ENCODE measurements at places on chromosomes 5 and 9. TPM values are rescaled to one million over a fixed set of nuclear protein-coding genes. Genes with fewer than 3 reads are reported as not detected.
A peak's percentile ranks its signal among the peaks of the same experiment; 100 is the strongest.

DNA sequence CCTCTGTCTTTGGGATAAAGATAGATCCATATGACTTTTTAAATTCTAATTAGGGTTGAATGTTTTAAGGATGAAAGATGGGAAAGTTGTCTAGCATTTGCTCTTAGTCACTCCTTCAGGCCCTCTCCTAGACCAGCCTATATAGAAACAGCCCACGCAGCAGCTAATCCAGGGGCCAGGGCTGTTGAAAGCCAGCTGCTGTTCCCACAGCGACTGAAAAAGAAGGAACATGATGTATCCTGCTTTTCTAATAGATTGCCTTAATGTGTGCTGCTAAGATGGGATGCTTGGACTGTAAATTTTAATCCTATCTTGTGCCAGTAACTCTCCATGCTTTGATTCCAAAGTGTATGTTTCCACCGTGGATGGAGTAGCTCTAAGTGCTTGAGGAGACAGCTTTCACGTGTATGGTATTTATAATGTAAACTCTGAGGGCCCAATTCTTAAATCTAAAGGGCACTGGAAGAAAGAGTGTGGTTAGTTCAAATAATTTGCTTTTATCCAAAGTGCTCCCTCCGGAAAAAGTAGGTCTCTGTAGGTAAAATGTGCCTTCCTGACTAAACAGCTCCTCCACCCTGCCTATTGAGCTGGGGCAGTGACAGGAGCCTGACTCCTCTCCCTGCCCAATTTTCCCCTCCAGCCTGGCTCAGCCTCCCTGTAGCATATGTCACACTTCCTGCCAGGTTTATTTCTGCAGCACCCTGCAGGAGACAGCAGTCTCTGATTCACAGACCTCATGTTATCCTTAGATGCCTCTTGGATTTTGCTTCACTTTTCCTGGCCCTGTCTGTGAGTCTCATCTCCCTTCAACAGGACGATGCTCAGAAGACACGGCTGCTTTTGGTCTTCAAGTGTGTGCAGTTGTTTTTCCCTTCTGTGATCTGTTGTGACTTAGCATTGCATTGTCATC is 33.2 kb downstream of the SLC36A1 start:
- peak; percentile 70 for DNase-seq

The PPP1R2B gene
- 0.07 TPM for total RNA-seq

DNA sequence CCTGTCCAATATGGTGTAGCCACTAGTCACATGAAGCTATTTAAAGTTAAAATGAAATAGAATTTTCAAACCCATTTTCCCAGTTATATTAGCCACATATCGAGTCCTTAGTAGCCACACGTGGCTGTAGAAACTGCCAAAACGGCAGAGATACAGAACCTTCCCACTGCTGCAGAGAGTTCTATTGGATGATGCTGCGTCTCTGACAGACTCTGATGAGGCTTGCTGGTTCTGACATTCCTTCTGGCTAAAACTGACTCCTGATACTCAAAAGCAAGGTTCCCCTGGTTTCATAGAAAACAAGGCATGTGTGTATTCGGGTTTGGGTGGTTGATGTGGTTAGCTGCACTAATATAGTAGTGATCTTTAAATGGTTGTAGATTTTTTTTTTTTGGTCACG is 91.5 kb downstream of the TLE4 start:
- DNase-seq = no peak

GRCh38 chr5:7745882-7746610 is 104.9 kb downstream of the CFAP90 start:
- DNase-seq = peak; percentile 39

GRCh38 chr5:23411994-23412393 is 95.4 kb upstream of the PRDM9 start:
- no peak for DNase-seq

DNA sequence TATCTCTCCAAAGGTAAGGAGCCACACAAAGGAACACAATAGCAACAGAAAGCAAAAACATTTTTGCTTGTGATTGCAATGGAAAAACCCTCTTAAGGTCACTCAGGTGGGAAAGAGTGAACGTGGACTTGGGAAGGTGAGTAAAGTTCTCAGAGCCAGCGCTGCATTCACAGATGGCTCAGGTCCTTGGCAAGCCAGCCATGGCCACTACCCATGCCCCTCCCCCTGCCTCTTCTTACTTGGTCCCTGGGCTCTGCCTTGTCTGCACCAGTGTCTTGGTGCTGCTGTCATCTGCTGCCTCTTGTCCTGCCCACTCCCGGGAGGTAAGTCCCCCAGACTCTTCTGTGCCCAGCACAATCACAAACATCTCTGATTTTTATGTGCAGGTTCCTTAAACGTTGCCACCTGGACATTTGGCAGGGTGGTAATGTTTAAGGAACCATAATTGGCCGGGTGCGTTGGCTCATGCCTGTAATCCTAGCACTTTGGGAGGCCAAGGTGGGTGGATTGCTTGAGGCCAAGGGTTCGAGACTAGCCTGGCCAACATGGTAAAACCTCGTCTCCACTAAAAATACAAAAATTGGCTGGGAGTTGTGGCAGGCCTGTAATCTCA is 74.6 kb downstream of the FEM1C start:
- DNase-seq = no peak

- DNase-seq = peak; percentile 77
These were observed 16.0 kb downstream of the TRAF2 start for GRCh38 chr9:136902259-136902821.

DNA sequence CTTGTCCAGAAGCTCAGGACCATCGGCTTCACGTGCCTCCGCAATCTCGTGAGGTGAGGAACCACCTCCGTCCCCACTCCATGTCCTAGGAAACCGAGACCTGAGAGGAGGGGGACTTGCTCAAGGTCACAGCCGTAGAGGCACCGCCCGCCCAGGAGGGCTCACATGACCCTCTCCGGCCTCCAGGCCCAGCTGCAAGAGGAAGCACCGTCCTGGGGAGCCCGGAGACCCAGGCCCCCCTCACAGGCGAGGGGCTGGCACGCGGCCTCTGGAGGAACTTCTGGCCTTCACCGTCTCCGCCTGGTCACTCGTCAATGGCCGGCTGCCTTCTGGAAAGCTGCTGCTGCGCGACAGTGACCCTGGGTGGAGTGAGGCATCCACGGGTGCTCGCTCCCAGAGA is 24.2 kb downstream of the FAM78A start:
- DNase-seq = no peak

- no peak for DNase-seq
These were observed 218.7 kb upstream of the EFNA5 start for GRCh38 chr5:107889387-107889786.

- DNase-seq = no peak
These were observed 1068.3 kb upstream of the EDIL3 start for GRCh38 chr5:85453026-85453349.

DNA sequence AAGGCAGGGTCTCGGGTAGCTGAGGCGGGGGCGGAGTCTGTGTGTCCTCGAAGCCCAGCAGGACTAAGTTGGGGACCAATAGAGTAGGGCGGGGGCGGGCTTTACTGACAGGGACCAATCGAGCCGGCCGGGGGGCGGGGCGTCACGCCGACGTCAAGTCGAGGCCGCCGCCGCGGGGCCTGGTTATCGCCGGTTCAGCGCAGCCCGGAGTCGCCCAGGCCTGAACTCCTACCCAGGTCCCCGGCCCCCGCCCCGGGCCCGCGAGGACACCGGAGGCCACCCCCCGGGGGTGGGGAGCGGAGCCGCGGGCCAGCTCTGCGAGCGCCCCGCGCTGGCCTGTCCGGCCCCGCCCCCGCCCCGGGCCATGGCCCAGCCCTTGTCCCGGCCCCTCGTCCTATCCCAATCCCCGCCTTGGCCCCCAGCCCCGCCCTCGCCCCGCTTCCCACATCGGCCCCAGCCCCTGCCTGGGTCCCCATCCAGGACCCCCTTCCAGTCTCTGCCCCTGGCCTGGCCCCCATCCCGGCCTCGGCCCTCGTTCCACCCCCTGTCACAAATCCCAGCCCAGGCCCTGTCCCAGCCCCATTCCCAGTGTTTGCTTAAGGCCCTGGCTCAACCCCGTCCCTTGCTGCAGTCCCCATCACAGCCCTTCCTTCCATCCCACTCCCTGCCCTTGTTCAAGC is at the start of gene TMEM8B:
TMEM8B (plus strand) TSS at position 145 of the 680 bp plus-strand sequence; CDS start at position 365, 220 bp downstream.
- peak; percentile 100 for DNase-seq

- no peak for DNase-seq
These were observed 201.5 kb downstream of the AUH start for GRCh38 chr9:91160181-91160580.

DNA sequence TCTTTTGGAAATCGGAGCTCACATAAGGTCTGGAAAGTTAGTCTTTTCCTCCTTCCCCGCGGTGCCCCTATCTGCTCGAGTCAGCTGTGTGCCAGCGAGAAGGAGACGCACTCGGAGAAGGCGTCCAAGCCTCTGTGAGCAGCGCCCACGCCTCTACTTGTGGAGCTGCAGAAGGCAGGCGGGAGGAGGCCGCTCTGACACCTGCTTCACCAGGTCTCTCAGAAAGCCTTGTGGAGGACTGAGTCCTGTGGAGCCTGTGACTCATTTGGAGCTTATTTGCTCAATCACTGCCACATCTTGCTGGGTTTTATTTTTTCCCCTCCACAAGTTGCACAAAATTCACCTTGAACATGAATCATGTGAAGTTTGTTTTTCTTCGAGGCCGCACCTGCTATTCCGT is 117.5 kb downstream of the IRX2 start:
- no peak for DNase-seq

GRCh38 chr5:42878550-42878949 is 66.9 kb upstream of the SELENOP start:
- DNase-seq = no peak

- no peak for DNase-seq
These were observed 731.9 kb downstream of the MTRR start for GRCh38 chr5:8600843-8601242.

- DNase-seq = no peak
These were observed 20.1 kb downstream of the TNIP1 start for GRCh38 chr5:151060742-151061141.

DNA sequence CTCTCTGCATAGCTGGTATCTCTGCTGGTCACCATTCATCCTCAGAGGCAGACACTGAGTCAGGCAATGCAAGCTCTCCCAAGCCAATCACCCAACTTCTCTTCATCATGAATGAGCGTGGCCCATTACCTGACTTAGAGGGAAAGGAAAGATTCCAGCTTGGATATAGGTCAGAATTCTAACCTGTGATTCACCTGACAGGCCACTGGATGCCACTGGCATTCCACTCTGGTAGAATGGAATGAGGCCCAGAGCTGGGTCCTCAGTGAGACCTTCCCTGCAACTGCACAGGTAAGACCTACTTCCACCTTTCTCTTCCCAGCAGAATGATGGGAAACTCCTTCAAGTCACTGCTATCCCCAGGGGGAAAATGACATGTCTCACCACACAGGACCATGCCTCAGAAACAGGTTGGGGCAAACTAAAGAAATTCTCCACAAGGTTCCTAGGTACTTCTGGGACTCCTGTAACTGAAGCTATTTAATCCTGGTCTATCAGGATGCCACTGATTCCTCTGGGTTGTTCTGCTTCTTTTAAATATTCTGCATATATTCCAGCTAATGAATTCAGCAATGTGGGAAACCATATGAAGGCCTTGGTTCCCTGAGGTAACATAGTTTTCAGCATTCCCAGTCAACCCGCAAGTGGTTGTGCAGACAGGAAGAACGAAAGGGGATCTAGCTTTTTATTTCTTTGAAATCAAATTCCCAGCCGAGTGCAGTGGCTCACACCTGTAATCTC is 62.0 kb downstream of the SUSD1 start:
- no peak for DNase-seq

The F2RL2 gene
- 9.5 TPM for total RNA-seq

GRCh38 chr5:7410936-7411511 is 15.1 kb downstream of the ADCY2 start:
- DNase-seq = no peak
